Stimulated activated CD8-positive, alpha-beta memory T cell treated with anti-CD3 and anti-CD28 coated beads, Interleukin-4, amount 100 ng/mL, for 24 hours (primary cell): ENCODE measurements at places on chromosomes 13 and 19.

GRCh38 chr13:27854606-27855005, 62.3 kb downstream of the GSX1 start:
- no peak for DNase-seq

- no peak for DNase-seq
These were observed 36.4 kb downstream of the EPS15L1 start for GRCh38 chr19:16435238-16435917.

GRCh38 chr13:45782327-45783045, 69.1 kb downstream of the SIAH3 start:
- no peak for DNase-seq

- DNase-seq = no peak
These were observed 393.0 kb downstream of the ITGBL1 start for GRCh38 chr13:101845245-101846020.

GRCh38 chr19:21697698-21698097, 69.7 kb downstream of the ZNF100 start:
- DNase-seq = no peak

DNA sequence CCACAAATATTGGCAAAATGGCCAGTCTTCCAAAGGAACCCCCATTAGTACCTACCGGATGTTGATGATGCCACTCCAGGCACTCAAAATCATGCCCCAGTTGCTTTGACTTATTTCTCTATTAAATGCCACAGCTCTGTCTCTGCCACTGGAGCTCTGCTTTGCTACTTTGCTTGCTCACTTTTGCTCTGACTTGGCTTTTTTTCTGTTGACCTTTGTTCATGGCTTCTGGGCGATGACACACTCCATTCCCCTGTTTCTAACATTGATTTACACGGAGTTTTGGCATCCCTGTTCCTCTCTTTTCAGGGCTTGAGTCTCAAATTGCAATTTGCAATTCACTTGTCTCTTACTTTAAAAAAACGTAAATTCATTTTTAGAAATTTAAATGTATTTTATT, 217.1 kb upstream of the SPRY2 start:
- DNase-seq = no peak

- DNase-seq = no peak
These were observed 289.0 kb downstream of the DACH1 start for GRCh38 chr13:71578048-71578447.

DNA sequence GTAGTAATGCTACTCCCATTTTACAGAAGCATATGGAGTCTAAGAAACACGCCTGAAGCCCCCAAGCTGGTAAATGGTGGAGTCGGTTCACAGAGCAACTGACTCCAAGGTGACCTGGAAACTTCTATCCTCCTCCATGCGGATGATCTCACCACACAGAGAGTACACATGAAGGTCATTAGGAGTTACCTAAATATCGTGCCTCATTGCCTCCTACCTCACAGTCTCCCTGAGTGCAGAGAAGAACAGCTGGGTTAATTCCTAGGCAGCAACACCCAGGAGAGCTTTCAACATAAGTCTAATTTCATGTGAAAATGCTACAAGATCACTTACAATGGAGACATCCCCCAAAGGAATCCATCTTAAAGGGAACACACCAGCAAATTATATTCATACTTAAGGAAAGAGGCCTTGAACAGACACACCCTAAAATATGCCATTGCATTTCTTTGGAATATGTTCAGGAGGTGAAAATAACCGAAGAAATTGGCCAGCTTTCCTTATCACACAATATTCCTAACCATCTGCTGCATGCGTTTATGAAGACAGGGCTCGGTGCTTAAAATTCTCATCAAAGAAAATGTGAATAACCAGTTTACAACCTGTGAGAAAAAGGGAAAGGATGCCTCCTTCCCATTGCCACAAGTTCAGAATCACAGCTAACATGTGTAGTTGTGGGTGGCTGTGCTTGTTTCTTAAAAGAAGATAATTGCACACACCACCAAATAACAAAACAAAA, 203.6 kb upstream of the NBEA start:
- no peak for DNase-seq

DNA sequence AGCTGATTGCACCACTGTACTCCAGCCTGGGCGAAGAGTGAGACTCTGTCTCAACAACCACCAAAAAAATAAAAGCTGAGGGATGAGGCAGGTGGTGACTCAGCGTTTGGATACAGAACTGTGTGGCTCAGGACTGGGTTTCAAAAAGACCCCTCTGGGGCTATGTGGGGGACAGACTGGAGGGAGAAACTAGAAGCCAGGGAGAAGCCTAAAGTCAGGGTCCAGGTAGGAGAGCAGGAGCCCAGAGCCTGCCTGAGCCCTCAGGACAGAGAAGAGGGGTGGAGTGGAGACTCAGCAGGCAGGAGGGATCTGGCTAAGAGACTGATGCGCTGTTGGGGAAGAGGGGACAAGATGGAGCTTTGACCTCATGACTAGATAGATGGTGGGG, 1.8 kb upstream of the CD37 start:
- no peak for DNase-seq

- no peak for DNase-seq
These were observed 121.9 kb downstream of the ESD start for GRCh38 chr13:46675016-46675415.

GRCh38 chr13:34114581-34114980, 296.6 kb downstream of the RFC3 start:
- DNase-seq = no peak
